ENCODE measurements at places on chromosomes 6 and 20.

DNA sequence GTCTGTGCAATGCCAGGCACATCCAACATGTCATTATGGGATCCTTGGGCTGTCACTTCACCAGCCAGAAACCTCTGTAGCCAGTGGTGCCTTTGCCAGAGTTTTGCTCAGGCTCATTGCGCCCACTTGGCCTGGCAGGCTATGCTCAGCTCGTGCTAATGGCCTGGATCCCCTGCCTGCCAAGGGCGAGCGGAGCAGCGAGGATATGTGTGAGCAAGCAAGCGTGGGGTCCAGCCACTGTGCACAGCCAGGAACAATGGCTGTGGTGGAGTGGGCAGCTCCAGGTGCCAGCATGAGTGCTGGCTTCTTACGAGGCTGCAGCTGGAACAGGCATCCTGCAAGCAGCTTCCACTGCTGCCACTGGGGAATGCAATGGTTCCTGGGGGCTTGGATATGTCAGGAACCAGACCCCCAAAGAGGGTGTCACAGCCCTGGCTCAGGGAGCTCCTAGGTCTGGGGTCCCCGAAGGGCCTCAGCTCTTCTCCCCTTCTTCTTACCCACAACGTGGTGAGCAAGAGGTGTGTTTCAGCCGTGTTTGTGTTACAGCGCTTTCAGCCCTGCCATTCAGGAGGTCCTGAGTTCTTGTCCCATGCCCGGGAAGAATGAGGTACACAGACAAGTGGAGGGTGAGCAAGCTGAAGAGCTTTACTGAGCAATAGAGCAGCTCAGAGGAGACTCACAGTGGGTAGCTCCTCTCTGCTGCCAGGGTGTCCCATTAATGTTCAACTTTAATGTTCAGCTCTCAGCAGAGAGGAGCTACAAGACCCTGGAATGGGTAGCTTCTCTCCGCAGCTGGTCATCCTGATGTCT lies 22.3 kb upstream of the TOP1 start:
- DNase-seq, result no peak

- DNase-seq, result no peak
Measured at GRCh38 chr6:71224011-71224410, 64.6 kb upstream of the OGFRL1 start.

- DNase-seq, result no peak
Measured at GRCh38 chr6:19472850-19473249, 364.3 kb upstream of the ID4 start.

DNA sequence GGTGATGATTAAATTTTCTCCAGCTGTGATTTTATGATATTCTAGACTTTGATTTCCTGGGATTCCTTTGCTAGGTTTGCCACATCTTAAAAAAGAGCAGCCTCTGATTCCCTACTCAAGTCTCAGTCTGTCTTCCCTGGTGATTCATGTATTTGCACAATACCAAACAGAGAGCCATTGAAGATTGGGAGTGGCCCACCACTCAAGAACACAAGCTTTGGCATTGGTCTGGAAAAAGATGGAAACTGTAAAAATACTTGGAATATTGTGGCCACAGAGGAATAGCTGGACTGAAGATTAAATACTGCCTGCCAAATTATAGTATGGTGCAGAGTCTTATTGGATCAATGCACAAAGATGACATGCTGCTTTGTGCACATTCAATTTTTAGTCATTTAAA lies 32.9 kb downstream of the PTCHD4 start:
- no peak for DNase-seq

DNA sequence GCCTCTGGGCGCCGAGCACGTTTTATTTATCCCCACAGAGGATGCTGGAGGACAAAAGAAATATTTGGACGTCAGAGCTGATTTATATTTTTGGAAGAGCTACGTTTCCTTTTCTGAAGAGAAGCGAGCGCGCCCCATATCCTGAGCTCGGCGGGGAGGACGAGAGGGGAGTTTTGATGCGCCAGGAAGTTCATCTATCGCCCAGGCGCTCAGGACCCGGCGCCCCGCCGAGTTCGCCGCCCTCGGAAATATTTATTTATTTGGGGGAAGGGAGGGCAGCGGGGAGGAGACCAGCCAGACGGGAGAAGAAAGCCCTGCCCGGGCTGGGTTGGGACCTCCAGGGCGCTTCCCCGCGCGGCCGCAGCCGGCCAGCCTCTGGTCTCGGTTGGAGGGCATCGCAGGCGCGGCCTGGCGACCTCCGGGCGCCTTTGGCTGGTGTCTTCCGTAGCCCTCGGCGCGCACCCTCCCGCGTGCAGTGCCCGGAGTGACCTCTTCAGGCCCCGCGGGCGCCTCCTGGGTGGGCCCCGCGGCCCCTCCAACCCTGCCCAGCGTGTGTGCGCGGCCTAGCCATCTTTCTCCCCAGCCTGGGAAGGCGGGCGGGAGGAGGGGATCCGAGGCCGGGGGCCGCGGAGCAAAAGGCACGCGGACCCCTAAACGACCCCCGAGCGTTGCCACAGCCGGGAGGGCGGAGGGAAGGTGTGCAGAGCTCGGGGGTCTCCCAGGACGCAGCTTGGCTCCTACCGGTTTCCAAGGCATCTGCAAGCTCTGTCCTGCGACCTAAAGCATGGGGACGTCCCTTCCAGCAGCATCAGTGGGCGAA lies 5.4 kb upstream of the FOXF2 start:
- DNase-seq, result no peak

GRCh38 chr6:146682919-146683318 lies 84.1 kb downstream of the ADGB start:
- no peak for DNase-seq

GRCh38 chr6:111600588-111601445 lies 4.9 kb downstream of the TRAF3IP2 start:
- DNase-seq, result no peak

DNA sequence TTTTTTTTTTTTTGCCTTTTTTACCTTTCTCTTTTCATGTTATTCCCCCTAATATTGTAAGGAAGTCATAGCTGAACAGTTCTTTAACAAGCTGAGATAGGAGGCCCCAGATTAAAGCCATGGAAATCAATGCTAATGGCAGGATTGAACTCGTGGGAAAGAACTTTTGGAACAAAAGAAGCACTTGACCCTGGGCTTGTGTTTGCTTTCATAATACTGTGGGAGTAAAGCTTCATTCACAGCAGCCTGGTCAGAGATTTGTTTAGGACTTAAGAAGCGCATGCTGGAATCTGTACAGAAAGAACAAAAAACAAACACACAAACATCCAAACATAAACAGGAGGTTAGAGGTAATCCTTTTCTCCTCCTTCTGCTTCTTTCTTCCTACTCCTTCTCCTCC lies 5.1 kb downstream of the HEY2 start:
- DNase-seq, result no peak

DNA sequence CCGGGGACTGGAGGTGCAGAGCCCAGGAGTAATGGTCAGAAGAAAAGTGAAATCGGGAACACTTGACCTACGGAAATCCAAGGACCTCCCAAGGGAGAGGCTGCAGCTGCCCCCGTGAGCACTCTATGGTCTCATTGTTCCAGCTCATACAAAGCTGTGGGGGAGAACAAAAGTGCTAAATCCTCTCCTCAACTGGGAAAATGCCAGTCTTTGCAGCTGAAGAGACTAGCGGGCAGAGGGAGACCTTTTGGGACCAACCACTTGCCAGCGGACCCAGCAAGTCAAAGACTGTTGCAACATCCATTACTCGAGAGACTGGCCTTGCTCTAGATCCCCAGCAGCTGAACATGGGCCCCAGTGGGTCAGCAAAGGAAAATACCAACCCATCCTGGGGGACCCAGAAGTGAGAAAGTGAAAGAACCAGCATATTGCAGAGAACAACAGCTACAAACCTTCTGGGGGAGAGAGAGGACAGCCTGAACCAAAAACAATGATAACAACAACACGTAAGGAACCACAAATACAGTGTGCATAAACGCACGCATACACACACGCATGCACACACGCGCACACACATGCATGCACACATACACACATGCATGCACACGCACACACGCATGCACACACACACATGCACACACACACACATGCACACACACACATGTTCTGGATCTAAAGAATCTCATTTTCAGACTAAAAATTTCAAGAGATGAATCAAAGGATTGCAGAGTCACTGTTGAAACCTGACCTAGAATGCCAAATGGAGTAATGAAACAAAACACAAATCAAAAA lies 24.7 kb upstream of the ELMO2 start:
- DNase-seq, result no peak

GRCh38 chr6:72419966-72420365 lies 201.9 kb upstream of the KCNQ5 start:
- no peak for DNase-seq

DNA sequence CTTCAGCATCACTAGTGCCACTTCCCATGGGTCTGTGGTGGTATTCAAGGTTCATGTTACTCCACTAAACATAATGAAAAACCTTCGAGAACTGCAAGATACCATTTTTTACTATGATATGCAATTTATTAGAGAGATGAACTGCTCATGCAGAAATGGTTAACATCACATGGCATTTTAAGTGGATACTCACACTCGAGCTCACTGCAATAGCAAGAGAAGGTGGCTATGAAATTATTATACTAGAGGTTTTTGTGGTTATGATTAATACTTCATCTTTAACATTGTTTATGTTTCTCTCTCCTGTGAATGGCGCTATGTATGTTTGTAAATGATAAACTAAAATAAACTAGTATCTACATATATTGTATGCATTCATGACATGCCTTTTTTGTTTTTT lies 35.1 kb downstream of the SCAF8 start:
- no peak for DNase-seq

DNA sequence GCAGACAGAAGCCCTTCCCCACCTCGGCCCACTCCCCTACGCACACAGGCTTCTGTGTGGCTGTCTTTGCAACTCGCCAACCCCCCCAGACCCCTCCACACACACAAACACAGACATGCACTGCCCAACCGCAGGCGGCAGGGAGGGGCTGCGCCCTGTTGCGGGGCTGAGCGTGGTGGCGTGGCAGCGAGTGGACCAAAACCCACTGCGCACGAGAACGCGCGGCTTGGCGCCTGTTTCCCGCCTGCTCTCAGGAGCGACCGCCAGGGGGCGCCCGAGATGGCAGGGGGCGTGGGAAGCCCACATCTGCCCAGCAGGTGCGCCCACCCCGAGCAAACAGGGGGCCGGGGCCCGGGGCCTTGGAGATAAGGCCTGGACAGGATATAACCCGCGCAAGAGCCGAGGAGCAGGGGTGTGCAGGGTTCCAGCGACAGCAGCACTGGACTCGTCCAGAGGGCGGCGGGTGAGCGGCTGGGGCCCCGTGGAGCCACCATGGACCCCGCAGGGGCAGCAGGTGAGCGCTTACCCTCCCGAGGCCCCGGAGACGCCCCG lies at the start of gene RBPJL:
Gene RBPJL, plus strand, starts transcription at position 410 of the 552 bp plus-strand sequence. Its CDS starts 83 bp downstream, at position 493.
- no peak for DNase-seq

GRCh38 chr6:24824142-24824938 lies 25.6 kb upstream of the ARMH2 start:
- DNase-seq, result no peak

GRCh38 chr6:35018746-35019145 lies 122.4 kb downstream of the TCP11 start:
- DNase-seq, result no peak
